ENCODE measurements at places on chromosomes 2 and 18.

- DNase-seq: no peak
These were observed 540.7 kb upstream of the NETO1 start for GRCh38 chr18:73408469-73408868.

GRCh38 chr2:237296756-237297155, 117.2 kb downstream of the COL6A3 start:
- DNase-seq: no peak

GRCh38 chr18:48827291-48828193, 123.2 kb downstream of the SMAD7 start:
- DNase-seq: no peak

- no peak for DNase-seq
These were observed 56.9 kb upstream of the ID2 start for GRCh38 chr2:8624855-8625398.

DNA sequence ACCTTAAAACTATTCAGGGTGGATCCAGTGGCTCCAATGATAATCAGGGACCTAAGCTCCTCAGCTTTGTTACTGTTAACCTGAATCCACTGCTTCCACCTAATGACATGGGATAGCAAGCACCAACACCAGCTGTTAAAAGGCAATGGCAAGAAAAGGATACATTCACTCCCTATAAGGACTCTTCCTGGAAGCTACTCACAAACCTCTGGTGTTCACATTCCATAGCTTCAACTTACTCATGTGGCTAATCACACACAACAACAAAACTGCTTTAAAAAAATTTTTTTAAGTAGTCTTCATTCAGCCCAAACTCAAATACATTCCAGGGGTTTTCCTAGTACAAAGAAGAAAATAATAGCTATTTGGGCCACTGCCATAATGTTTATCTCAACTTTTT, 24.5 kb downstream of the ROCK2 start:
- no peak for DNase-seq

DNA sequence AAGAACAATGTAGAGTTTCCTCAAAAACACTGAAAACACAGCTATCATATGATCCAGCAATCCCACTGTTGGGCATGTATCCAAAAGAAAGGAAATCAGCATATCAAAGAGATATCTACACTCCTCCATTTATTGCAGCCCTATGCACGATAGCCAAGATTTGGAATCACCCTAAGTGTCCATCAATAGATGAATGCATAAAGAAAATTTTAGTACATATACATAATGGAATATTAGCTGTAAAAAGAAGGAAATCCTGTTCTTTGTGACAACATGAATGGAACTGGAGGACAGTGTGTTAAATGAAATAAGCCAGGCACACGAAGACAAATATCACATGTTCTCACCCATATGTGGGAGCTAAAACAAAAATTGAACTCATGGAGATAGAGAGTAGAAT, 114.5 kb upstream of the FN1 start:
- DNase-seq: no peak

GRCh38 chr2:203126996-203127395, 111.8 kb upstream of the CYP20A1 start:
- DNase-seq: no peak

GRCh38 chr2:195003881-195004471, 653.0 kb upstream of the SLC39A10 start:
- DNase-seq: no peak

DNA sequence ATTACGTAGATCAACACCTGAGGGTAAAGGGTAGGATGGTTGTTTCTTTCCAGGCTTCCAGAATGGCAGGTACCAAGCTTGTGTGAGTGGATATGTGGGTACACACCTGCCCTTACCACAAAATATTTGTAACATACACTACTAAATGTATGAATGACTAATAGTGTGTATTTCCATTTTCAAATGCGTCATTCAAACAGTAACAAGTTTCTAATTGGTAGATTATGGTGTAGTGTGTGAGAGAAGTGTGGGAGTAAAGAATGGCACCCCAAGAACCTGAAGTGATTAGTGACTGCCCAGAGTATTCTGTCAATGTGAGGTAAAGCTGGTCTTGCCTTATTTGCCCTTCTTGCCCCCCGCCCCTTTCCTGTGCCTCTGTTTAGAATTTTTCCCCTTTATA, 21.1 kb downstream of the AGPS start:
- DNase-seq: no peak

GRCh38 chr2:216920937-216921456, 61.1 kb upstream of the TNP1 start:
- DNase-seq: no peak

DNA sequence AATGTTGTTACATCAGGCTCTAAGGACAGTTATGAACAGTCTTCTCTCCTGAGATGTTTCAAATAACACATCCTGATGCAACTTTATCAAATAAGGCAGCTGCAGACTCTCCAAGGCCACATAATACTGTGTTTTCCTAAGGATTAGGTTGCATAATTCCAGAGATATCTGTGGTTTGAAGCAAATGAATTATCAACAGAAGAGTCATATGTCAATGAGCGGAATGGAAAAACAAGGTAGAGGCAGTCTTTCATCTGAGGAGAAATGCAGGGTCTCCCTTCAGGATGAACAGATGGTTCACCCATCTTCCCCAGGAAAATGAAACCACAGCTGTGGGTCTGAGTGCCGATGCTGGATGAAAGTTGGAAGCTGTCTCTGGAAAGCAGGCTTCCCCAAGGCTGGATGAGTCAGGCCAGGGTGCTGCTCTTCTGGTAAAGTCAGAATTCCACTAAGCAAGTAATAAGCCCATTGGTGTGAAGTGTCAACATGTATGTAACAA, 22.2 kb downstream of the LYG1 start:
- no peak for DNase-seq

DNA sequence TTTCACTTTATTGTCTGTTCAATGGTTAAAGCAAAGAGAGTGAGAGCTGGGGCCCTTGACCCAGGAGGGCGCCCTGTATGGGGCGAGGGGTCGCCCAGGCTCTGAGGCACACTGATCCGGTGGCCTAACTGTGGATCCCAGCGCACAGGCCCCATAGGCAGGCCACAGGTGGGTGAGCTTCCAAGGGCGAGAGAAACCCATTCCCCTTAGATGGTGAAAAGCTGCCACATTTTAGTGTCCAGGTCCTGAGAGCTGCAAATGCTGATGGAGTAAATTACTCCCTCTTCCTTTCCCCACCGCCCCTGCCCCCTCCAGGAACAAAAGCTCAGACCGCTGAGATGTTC, 5.9 kb upstream of the DLX2 start:
- DNase-seq: no peak

DNA sequence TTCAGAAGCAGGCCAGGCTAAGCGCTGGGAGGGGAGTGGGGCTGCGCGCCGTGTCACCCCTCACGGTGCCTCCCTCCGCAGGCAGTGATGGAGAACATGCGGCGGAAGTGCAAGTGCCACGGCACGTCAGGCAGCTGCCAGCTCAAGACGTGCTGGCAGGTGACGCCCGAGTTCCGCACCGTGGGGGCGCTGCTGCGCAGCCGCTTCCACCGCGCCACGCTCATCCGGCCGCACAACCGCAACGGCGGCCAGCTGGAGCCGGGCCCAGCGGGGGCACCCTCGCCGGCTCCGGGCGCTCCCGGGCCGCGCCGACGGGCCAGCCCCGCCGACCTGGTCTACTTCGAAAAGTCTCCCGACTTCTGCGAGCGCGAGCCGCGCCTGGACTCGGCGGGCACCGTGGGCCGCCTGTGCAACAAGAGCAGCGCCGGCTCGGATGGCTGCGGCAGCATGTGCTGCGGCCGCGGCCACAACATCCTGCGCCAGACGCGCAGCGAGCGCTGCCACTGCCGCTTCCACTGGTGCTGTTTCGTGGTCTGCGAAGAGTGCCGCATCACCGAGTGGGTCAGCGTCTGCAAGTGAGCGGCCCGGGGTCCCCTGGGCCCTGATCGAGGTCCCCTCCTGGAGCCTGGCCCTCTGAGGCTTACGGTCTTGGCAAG, 12.2 kb downstream of the WNT10A start:
- DNase-seq: peak; percentile 81

- DNase-seq: no peak
These were observed 23.7 kb downstream of the MARCHF7 start for GRCh38 chr2:159736048-159736447.

GRCh38 chr2:233851169-233851568, 3.2 kb downstream of the HJURP start:
- DNase-seq: no peak

DNA sequence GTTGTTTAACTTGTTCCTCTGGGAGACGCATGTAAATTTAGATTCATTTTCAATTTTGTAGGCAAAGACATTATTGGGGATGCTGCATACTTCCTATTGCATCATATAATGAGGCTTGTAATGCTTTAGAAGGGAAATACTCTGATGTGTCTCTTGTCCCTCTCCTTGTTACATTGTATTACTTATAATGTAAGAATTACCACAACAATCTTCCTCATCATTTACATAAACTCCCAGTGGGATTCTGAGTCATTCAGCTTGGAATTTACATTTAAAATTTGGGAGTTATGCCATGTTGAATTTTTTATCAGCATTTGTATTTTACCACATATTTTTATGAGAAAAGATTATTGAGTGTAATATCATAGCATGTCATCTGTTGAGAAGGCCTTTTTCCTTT, 963.4 kb upstream of the NRXN1 start:
- DNase-seq: no peak

DNA sequence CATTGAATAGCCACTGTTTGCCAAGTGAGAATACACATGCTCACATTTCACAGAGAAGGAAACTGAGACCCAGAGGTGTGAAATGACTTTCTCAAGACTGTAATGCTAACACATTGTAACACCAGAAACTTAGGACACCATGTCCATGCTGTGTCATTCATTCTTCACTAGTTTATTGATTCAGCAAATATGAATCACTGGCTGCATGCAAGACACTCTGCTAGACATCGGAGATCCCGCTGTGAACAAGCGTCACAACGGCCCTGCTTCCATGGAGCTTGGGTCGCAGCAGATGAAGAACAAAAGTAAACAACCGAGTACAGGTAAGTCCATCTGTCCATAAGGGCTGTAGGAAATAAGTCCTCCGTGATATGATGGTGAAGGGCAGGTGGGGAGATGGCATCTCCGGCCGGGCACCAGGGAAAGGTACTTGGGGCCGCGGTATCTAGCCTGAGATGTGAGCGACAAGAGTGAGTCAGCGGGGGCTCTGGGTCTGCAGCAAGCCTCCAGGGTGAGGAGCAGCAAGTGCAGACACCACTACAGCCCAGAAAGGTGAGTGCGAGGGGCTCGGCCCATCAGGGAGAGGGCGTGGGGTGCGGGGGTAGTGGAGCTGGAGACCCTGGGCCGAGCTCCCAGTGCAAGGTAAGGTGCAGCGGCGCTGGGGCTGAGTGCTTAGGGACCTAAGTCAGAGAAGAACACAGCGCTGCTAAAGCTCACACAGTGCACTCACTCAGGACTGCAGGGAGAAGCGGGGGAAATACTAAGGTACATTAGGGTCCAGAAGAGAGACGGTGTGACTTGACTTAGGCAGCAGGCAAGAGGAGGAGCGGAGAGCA, 391.2 kb downstream of the FBXO15 start:
- DNase-seq: no peak

DNA sequence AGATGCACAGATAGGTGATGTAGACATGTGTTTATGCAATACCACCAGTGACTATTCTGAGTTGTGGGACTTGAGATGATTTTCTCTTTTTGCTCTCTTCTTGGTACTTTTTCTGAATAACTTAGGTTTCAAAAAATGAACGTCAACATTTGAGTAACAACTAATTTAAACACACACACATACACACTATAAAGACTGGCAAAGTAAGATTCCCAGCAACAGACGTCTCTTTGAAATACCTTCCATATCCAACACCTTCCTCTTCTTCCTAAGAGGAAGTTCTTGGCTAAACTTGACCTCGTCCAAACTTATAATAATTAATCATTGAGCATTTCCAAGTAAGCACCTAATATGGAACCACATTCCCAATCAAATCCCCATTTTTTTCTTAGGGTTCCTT, 81.6 kb upstream of the RGPD4 start:
- DNase-seq: no peak

- no peak for DNase-seq
These were observed 8.2 kb upstream of the CABLES1 start for GRCh38 chr18:23127090-23127489.

- DNase-seq: no peak
These were observed 925.7 kb downstream of the EPHA4 start for GRCh38 chr2:220646424-220646823.

GRCh38 chr18:25351777-25352628, at the start of gene ZNF521:
Gene ZNF521, minus strand, starts transcription at chr18:25352166. Its CDS starts 1,220 bp downstream, at chr18:25350946.
- peak; percentile 36 for DNase-seq

GRCh38 chr18:79275992-79276391, 119.7 kb upstream of the NFATC1 start:
- no peak for DNase-seq

DNA sequence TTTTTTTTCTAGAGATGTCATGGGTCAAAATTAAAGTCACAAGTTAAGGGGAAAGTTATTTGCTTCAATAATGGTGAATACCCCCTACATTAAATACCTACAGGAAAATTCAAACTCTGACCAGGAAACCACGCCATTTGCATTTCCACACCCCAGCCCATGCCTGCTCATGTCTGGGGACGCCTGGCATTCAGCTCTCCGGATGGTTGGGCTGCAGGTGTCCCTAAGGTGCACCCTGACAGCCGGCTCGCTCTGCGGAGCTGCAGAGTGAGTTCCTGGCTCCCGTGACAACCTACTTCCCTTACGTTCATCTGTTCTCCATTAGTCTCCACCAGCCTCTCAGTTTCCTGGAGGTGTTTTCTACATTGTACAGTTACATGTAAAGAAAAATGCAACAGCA, 122.7 kb upstream of the RIOK3 start:
- no peak for DNase-seq

- DNase-seq: no peak
These were observed 144.6 kb upstream of the SATB2 start for GRCh38 chr2:199602271-199602895.

- DNase-seq: no peak
These were observed 83.6 kb downstream of the SESTD1 start for GRCh38 chr2:179181002-179181401.

GRCh38 chr2:158722266-158723105, 72.6 kb upstream of the DAPL1 start:
- DNase-seq: no peak

- no peak for DNase-seq
These were observed 7.3 kb upstream of the DTNA start for GRCh38 chr18:34702814-34703213.

- no peak for DNase-seq
These were observed 5.4 kb downstream of the CFAP36 start for GRCh38 chr2:55524884-55525437.

DNA sequence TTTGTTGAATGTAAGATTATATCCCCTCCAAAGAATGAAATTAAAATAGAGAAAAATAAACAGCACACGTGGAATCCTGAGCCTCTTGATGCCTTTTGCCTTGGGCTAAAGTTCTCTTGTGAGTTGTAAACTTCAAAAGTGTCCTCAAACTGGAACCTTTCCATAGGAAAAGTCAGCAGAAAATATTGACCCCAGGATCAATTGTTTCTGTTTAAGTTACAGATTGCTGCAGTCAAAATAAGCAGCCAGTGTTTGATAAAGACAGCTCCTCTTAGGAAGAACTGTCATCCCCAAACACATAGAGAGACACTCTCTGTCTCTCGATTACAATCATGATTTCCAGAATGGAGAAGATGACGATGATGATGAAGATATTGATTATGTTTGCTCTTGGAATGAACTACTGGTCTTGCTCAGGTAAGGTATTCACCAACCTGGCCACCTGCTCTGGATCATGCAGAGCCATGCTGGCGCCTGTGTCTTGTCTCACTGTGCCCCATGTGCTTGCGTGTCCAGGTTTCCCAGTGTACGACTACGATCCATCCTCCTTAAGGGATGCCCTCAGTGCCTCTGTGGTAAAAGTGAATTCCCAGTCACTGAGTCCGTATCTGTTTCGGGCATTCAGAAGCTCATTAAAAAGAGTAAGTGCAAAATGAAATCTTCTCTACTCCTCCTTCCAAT, at the start of gene SPP2:
Gene SPP2 (plus strand): TSS at position 248 of the 681 bp plus-strand sequence. CDS start 85 bp downstream, at position 333.
- no peak for DNase-seq

- no peak for DNase-seq
These were observed 214.2 kb upstream of the RAB6C start for GRCh38 chr2:129765326-129765677.
